ENCODE measurements at places on chromosomes 2 and 18. TPM values are rescaled to one million over a fixed set of nuclear protein-coding genes. Genes with fewer than 3 reads are reported as not detected.

- H3K27ac ChIP-seq = no peak overlapping the region
- peaks cover 4% of the 10 kb centered on the region for H3K4me1 ChIP-seq
- no peak overlapping the region for H3K4me3 ChIP-seq
Measured at GRCh38 chr2:169771021-169771420, 27.6 kb upstream of the SSB start.

The REG3A gene
- total RNA-seq = not detected

DNA sequence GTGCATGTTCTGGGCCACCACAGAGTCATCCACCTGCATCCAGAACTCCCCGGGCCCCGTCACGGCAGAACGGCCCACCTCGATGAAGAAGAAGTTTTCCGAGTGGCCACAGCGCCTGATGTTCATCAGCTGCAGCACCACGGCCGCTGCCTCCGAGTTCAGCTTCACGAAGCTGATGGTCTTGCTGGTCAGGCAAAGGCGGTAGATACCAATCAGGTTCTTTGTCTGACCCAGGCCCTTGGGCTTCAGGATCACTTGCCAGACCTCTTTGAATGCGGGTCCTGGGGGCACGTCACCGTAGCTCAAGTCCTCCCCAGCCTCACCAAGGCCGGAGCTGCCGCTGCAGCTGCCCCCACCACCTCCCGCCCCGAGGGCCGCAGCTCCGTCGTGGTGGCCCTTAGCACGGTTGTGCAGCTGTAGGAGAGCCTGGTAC is 1.6 kb downstream of the IRS1 start:
- H3K27me3 ChIP-seq = no peaks in the 10 kb centered on the region
- H3K4me3 ChIP-seq = peak overlapping the region; percentile 85
- peak; percentile 13 for DNase-seq
- H3K4me1 ChIP-seq = peaks cover 60% of the 10 kb centered on the region

The PRKCE gene
- total RNA-seq = 3.8 TPM

- no peak overlapping the region for H3K27ac ChIP-seq
- H3K4me3 ChIP-seq = no peak overlapping the region
- no peaks in the 10 kb centered on the region for H3K4me1 ChIP-seq
- peaks cover 88% of the 10 kb centered on the region for H3K36me3 ChIP-seq
Measured at GRCh38 chr2:5594249-5594695, 97.9 kb upstream of the SOX11 start.

DNA sequence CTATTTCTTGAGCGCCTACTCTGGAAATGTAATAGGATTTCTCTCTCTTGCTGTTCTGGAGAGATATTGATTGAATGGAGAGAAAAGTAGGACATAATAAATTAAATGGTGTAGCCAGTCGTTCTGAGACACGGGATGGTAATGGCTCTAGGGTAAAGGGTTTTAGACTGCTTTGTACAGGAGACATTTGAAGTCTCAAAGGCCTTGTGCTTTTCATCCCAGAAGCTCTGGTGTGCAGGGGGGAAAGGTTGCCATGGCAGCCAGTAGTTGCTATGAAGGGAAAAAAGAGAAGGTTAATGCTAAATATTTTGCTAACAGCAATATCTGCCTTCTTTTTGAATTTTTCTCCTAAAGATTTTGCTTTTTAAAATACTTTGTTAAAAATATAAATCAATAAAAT is 359.3 kb downstream of the RIT2 start:
- DNase-seq = no peak
- 0 out of 2 replicates have a peak, but pooled peaks cover 2% of the 10 kb centered on the region for H3K36me3 ChIP-seq
- H3K4me3 ChIP-seq = no peak overlapping the region
- no peaks in the 10 kb centered on the region for H3K27me3 ChIP-seq
- peaks cover 20% of the 10 kb centered on the region for H3K4me1 ChIP-seq

GRCh38 chr2:112314856-112315255 is 39.5 kb downstream of the ZC3H6 start:
- H3K4me1 ChIP-seq = no peaks in the 10 kb centered on the region
- DNase-seq = no peak
- no peaks in the 10 kb centered on the region for H3K27me3 ChIP-seq
- H3K27ac ChIP-seq = no peak overlapping the region
- no peaks in the 10 kb centered on the region for H3K36me3 ChIP-seq
- H3K4me3 ChIP-seq = no peak overlapping the region

GRCh38 chr2:197513915-197514314 is 2.0 kb upstream of the MOB4 start:
- DNase-seq = no peak
- H3K27ac ChIP-seq = no peak overlapping the region
- H3K4me3 ChIP-seq = no peak overlapping the region

DNA sequence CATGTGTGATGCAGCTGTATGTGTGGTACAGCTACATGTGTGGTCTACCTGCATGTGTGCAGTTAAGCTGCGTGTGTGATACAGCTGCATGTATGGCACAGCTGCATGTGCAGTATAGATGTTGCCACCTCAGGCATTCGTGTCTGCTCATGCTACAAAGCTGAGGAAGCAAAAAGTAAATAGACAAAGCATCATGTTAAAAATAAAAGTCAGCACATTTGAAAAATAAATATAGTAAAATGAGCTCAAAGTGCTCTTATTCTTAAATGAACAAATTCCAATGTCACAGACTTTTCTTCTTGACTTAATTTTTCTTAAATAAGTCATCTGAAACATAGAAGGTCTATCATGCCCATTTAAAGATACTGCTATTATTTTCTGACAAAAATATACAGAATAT is 519.3 kb upstream of the SOX11 start:
- H3K27me3 ChIP-seq = peaks cover 8% of the 10 kb centered on the region
- H3K27ac ChIP-seq = no peak overlapping the region
- no peaks in the 10 kb centered on the region for H3K4me1 ChIP-seq
- DNase-seq = no peak
- H3K36me3 ChIP-seq = peaks cover 55% of the 10 kb centered on the region

- no peak for DNase-seq
- H3K27me3 ChIP-seq = no peaks in the 10 kb centered on the region
- 0 out of 2 replicates have a peak, but pooled peaks cover 2% of the 10 kb centered on the region for H3K4me1 ChIP-seq
- H3K27ac ChIP-seq = no peak overlapping the region
- no peak overlapping the region for H3K4me3 ChIP-seq
Measured at GRCh38 chr2:181183878-181184542, 203.6 kb downstream of the UBE2E3 start.

The KCNS3 gene
- 18.1 TPM for total RNA-seq

GRCh38 chr2:169091761-169092519 is 22.6 kb downstream of the DHRS9 start:
- H3K4me1 ChIP-seq = peaks cover 8% of the 10 kb centered on the region
- H3K4me3 ChIP-seq = no peak overlapping the region
- peaks cover 5% of the 10 kb centered on the region for H3K27me3 ChIP-seq
- no peak overlapping the region for H3K27ac ChIP-seq

- H3K27ac ChIP-seq = no peak overlapping the region
- H3K27me3 ChIP-seq = no peaks in the 10 kb centered on the region
- no peaks in the 10 kb centered on the region for H3K4me1 ChIP-seq
- H3K4me3 ChIP-seq = no peak overlapping the region
- DNase-seq = no peak
Measured at GRCh38 chr2:241748468-241749256, 14.2 kb downstream of the D2HGDH start.

- peaks cover 18% of the 10 kb centered on the region for H3K4me1 ChIP-seq
- peaks cover 8% of the 10 kb centered on the region for H3K27me3 ChIP-seq
- H3K27ac ChIP-seq = peak overlapping the region; percentile 97
- peak overlapping the region; percentile 96 for H3K4me3 ChIP-seq
Measured at GRCh38 chr2:42810971-42811811, 18.8 kb upstream of the HAAO start.

DNA sequence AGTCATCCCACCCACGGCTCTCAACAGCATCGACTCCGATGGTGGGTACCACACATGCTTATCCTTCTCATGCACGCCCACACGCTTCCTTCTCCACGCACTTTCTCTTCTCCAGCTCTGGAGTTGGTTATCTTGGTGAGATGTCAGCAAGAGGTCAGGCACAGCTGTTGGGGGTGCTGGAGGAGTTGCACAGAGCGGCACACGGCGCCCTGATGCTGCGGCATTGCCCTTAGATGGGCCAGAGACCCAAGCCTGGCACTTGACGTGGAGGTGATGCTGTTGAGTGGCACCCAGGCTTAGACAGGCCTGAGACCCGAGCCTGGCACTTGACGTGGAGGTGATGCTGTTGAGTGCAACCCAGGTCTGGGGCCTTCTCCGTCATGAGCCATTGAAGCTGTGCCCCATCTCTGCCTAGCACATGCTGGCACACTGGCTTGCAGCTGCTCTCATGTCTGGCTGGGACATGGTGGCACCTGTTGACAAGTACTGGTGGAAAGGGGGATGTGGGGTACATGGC is 83.2 kb downstream of the DGKD start:
- no peak overlapping the region for H3K27ac ChIP-seq
- DNase-seq = no peak
- peaks cover 5% of the 10 kb centered on the region for H3K36me3 ChIP-seq
- no peaks in the 10 kb centered on the region for H3K27me3 ChIP-seq

- no peaks in the 10 kb centered on the region for H3K36me3 ChIP-seq
- no peaks in the 10 kb centered on the region for H3K4me1 ChIP-seq
- H3K27ac ChIP-seq = no peak overlapping the region
- no peak overlapping the region for H3K4me3 ChIP-seq
- no peaks in the 10 kb centered on the region for H3K27me3 ChIP-seq
Measured at GRCh38 chr2:138335036-138335435, 166.5 kb upstream of the SPOPL start.

DNA sequence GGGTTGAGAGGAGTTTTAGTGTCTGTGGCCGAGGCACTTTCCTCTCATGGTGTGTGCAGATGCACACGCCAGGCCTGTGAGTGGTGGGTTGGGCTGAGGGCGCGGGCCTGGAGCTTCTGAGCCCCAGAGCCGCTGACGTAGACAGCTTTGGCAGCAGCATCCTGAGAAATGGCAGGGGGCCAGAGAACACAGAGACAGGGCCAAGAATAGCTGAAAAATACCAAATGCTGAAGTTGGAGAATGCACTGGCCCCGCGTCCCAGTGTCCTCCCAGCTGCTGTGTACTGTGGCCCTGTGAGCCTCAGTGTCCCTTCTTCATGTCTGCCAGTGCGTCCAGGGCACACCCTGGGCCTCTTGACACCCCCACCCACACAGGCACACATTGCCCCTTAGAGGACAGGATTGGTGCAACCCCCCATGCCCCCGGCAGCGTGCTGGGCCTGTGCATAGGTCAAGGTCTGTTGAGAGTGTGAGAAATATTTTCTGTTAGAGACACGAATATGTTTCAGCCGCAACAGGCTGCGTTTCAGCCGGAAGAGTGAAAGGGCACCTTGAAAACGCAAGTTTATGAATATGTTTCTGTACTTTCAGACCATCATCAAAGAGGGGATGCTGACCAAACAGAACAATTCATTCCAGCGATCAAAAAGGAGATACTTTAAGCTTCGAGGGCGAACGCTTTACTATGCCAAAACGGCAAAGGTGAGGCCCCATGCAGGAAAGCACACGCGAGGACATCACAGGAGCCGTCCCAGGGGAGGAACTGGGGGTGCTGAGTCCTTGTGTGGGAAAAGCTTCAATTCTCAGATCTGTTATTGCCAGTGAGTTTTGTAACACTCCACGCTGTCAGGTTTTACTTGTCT is 33.6 kb downstream of the DGKD start:
- H3K4me1 ChIP-seq = peaks cover 32% of the 10 kb centered on the region
- no peaks in the 10 kb centered on the region for H3K27me3 ChIP-seq
- H3K4me3 ChIP-seq = no peak overlapping the region
- H3K36me3 ChIP-seq = peaks cover 8% of the 10 kb centered on the region
- DNase-seq = no peak

DNA sequence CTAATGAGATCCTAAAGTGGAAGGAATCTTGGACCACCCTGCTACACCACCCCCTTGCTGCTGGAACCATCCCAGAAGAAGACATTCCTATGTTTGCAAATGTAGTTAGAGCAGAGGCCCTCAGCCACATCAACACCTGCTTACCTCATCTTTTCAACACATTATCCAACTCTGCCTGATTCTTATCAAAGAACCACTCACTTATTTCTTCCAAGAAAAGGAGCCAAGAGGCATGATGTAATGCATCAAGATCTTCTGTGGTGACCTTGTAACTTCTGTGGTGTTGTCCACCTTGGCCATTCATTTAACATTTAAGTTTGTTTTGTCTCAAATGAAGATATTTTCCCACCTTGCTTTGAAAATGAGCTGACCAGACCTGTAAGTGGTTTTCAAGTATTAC is 338.1 kb downstream of the CTNNA2 start:
- H3K27ac ChIP-seq = 0 out of 2 replicates have a peak overlapping the region, but pooled peaks have one; percentile 63
- H3K27me3 ChIP-seq = no peaks in the 10 kb centered on the region
- DNase-seq = no peak
- H3K4me1 ChIP-seq = peaks cover 67% of the 10 kb centered on the region
- H3K4me3 ChIP-seq = no peak overlapping the region

DNA sequence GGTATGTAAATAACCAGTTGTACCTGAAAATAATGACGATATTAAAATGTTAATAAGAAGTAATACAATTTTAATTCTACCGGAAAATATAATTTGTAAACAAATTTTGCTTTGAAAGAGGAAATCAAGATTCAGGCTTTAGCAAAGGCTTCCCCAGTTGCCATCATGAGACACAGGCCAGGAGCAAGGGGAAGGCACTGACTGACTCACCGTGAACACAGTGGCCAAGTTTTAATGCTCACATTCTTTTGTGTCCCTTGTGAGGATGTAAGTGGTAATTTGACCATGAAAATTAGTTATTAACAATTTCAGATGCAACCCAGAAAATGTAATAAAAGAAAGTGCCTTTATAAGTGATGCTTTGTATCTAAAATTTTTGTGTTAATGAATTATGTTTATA is 164.1 kb downstream of the GREB1L start:
- no peaks in the 10 kb centered on the region for H3K36me3 ChIP-seq
- no peak overlapping the region for H3K4me3 ChIP-seq
- H3K27ac ChIP-seq = no peak overlapping the region
- DNase-seq = no peak
- H3K4me1 ChIP-seq = no peaks in the 10 kb centered on the region
- H3K27me3 ChIP-seq = peaks cover 50% of the 10 kb centered on the region

GRCh38 chr2:101870444-101870843 is 121.3 kb upstream of the IL1R2 start:
- H3K27me3 ChIP-seq = no peaks in the 10 kb centered on the region
- peaks cover 78% of the 10 kb centered on the region for H3K36me3 ChIP-seq
- H3K27ac ChIP-seq = peak overlapping the region; percentile 7
- DNase-seq = no peak
- H3K4me1 ChIP-seq = peaks cover 23% of the 10 kb centered on the region
